Neural progenitor cell (in vitro differentiated cells): ENCODE measurements at places on chromosomes 2 and 18. TPM values are rescaled to one million over a fixed set of nuclear protein-coding genes. Genes with fewer than 3 reads are reported as not detected.
A peak's percentile ranks its signal among the peaks of the same experiment; 100 is the strongest.

DNA sequence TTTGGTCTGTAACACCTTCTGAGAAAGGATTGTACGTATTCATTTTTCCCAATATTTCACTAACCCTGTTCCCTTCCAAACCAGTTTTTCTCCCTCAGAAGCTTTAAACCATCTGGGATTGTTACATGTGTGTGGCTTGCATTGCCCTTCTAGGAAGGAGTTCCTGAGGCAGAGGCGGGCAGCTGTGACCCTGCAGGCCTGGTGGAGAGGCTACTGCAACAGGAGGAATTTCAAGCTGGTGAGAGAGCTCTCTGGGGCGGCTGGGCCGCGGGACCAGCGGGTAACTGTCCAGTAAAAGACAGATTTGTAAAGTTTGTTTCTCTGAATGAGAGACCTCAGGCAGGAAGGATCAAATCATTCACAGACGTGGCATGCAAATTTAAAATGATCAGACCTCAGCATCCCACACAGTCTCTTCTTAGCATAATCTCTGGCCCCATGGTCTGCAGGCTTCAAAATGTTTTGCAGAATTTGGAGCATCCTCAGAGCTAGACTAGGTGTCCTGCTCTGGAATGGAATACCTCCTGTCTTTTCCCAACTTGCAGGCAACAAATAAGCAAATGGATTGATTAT is 40.2 kb upstream of the GPR17 start:
- no peak overlapping the region for H3K27ac ChIP-seq
- no peaks in the 10 kb centered on the region for H3K36me3 ChIP-seq
- no peaks in the 10 kb centered on the region for H3K27me3 ChIP-seq
- no peaks in the 10 kb centered on the region for H3K4me1 ChIP-seq
- no peak overlapping the region for H3K4me3 ChIP-seq

- no peak for DNase-seq
- H3K27ac ChIP-seq = no peak overlapping the region
- H3K27me3 ChIP-seq = peaks cover 47% of the 10 kb centered on the region
- peaks cover 3% of the 10 kb centered on the region for H3K4me1 ChIP-seq
- no peaks in the 10 kb centered on the region for H3K36me3 ChIP-seq
Observed at GRCh38 chr2:10906926-10907625, 4.7 kb upstream of the KCNF1 start.

DNA sequence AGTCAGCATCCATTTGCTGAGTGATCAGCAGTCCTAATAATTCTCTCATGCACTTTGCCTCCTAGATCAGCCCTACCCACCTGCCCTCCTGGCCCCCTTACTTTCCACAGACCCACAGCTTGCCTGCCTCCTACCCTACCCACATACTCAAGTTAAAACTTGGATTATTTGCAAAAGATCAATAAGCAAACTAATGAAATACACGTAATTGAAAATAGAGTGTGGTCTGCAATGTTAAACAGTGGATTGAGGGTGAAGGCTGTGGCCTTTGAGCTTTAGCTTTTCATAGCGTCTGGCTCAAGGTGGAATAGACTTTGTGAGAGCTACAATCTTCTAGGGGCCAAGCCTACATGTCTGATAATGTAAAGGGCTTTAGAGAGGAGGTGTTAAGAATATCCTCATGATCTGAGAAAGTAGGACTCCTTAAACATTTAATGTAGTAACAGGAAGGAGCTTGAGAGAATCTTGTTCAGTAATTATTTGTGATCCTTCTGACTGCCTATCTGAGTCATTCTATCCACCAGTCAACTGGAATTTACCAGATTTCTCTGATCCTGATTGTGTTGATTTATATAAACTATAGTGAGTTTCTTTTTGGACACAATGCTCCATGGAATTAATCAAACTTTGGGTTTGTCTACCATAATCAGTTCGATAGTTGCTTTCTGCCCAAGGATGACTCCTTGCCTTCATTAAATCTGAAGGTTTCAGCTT is 310.0 kb downstream of the HRH4 start:
- no peak for DNase-seq
- H3K4me3 ChIP-seq = no peak overlapping the region
- no peak overlapping the region for H3K27ac ChIP-seq
- H3K36me3 ChIP-seq = no peaks in the 10 kb centered on the region

DNA sequence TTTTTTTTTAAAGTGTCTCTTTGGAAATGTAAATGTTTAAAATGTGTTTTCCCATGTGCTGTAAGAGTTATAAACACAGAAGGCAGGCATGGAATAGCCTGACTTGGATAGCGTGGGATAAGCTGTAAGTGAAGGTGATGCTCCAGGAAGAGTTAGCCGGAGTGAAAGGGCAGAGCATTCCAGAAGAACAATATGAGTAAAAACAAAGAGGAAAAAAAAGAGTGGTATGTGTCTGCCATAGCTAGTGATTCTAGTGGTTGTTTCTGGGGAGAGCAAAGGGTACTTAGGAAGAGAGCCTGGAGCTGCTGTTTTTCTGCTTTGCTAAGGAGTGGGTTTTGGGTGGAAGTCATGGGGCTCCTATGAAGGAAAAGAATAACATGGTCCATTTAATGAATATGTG is 126.9 kb upstream of the DLGAP1 start:
- H3K4me1 ChIP-seq = peaks cover 14% of the 10 kb centered on the region
- H3K27me3 ChIP-seq = no peaks in the 10 kb centered on the region

- no peak overlapping the region for H3K27ac ChIP-seq
- H3K27me3 ChIP-seq = no peaks in the 10 kb centered on the region
- H3K36me3 ChIP-seq = no peaks in the 10 kb centered on the region
- H3K4me1 ChIP-seq = no peaks in the 10 kb centered on the region
- DNase-seq = no peak
Observed at GRCh38 chr2:197300139-197300538, 10.4 kb downstream of the ANKRD44 start.

The ZSWIM2 gene
- 0.39 TPM in 1 of 2 replicates, not detected in the other for total RNA-seq

The GLI2 gene
- total RNA-seq = 9.4 and 39.6 TPM in 2 replicates

- peaks cover 34% of the 10 kb centered on the region for H3K36me3 ChIP-seq
- H3K4me1 ChIP-seq = no peaks in the 10 kb centered on the region
- no peak for DNase-seq
- H3K27me3 ChIP-seq = no peaks in the 10 kb centered on the region
Observed at GRCh38 chr18:13107074-13107473, 111.5 kb upstream of the LDLRAD4 start.

DNA sequence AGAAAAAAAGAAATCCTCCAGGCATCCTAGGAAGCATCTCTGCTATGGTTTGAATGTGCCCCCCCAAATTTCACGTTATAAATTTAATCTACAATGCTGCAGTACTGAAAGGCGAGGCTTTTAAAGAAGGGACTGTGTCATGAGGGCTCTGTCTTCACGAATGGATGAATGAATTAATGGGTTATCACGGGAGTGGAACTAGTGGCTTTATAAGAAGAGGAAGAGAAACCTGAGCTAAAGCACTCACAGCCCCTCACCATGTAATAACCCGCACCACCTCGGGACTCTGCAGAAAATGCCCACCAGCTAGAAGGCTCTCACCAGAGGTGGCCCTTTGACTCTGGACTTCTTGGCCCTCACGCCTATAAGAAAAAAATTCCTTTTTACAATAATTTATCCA is 27.6 kb downstream of the RNU4ATAC start:
- H3K36me3 ChIP-seq = no peaks in the 10 kb centered on the region
- H3K27ac ChIP-seq = no peak overlapping the region
- no peak overlapping the region for H3K4me3 ChIP-seq

- peaks cover 28% of the 10 kb centered on the region for H3K4me1 ChIP-seq
- H3K27ac ChIP-seq = no peak overlapping the region
Observed at GRCh38 chr18:48889981-48890762, 60.6 kb downstream of the SMAD7 start.

The FSIP2 gene
- 12.7 and 15.9 TPM in 2 replicates for total RNA-seq

- no peak for DNase-seq
- no peak overlapping the region for H3K27ac ChIP-seq
- no peaks in the 10 kb centered on the region for H3K36me3 ChIP-seq
- H3K27me3 ChIP-seq = no peaks in the 10 kb centered on the region
- H3K4me3 ChIP-seq = no peak overlapping the region
- no peaks in the 10 kb centered on the region for H3K4me1 ChIP-seq
Observed at GRCh38 chr2:37415128-37415820, 70.8 kb downstream of the QPCT start.

DNA sequence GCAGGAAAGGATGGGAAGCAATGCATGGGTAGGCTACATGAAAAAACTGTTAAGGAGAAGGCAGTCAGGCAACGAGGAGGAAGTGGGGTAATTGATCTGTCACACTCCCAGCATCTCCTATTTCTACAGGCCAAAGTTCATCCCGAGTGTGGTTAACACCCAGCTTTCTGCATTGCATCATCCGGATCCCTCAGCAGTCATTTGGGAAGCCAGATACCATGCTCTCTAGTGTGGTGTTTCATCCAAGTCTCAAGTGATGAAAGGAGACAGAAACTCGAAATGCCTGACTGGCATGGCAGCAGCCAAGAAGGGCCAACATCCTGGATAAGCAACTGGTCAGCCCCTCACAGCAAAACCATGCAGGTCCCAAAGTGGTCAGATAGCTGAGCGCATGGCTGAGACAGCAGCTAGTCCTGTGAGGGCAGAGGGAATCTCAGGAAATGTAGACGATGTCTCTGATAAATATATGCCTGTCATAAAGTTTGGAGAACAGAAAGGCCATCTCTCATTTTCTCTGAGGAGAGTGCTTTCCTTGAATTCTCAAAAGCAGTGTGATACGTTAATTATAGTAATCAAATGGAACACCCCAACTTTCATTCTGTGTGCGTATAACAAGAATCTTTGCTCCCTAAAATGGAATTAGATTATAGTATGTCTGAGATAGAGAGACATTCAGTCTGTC is 24.8 kb upstream of the HNRNPA3 start:
- no peaks in the 10 kb centered on the region for H3K4me1 ChIP-seq
- H3K4me3 ChIP-seq = no peak overlapping the region
- no peaks in the 10 kb centered on the region for H3K27me3 ChIP-seq
- H3K27ac ChIP-seq = no peak overlapping the region
- no peak for DNase-seq

GRCh38 chr2:47519604-47520301 is 116.8 kb downstream of the MSH2 start:
- H3K4me1 ChIP-seq = peaks cover 37% of the 10 kb centered on the region
- H3K4me3 ChIP-seq = no peak overlapping the region
- no peaks in the 10 kb centered on the region for H3K36me3 ChIP-seq
- no peaks in the 10 kb centered on the region for H3K27me3 ChIP-seq
- peak; percentile 53 for DNase-seq

DNA sequence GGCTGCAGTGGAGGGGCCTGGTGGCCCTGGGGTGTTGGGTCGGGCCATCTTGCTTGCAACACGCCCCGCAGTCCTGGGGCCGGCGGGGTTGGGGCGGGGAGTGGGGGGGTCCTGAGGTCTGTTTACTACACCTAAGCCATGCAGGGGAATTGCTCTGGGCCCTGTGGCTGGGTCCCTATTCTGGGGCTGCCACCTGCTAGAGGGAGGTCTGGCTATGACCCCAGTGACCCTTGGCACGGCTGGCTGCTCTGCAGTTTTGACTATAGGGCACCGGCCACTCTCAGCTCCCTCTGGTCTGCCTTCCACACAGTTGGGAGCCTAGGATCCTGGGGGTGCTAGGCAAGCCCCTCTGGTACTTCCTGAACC is 170.6 kb upstream of the GLI2 start:
- DNase-seq = no peak
- no peak overlapping the region for H3K4me3 ChIP-seq
- no peaks in the 10 kb centered on the region for H3K36me3 ChIP-seq
- H3K27ac ChIP-seq = no peak overlapping the region
- H3K27me3 ChIP-seq = peaks cover 9% of the 10 kb centered on the region
- peaks cover 17% of the 10 kb centered on the region for H3K4me1 ChIP-seq

GRCh38 chr18:40056079-40056692 is 1898.8 kb upstream of the PIK3C3 start:
- H3K4me3 ChIP-seq = no peak overlapping the region
- no peaks in the 10 kb centered on the region for H3K36me3 ChIP-seq
- no peaks in the 10 kb centered on the region for H3K4me1 ChIP-seq
- H3K27me3 ChIP-seq = no peaks in the 10 kb centered on the region

DNA sequence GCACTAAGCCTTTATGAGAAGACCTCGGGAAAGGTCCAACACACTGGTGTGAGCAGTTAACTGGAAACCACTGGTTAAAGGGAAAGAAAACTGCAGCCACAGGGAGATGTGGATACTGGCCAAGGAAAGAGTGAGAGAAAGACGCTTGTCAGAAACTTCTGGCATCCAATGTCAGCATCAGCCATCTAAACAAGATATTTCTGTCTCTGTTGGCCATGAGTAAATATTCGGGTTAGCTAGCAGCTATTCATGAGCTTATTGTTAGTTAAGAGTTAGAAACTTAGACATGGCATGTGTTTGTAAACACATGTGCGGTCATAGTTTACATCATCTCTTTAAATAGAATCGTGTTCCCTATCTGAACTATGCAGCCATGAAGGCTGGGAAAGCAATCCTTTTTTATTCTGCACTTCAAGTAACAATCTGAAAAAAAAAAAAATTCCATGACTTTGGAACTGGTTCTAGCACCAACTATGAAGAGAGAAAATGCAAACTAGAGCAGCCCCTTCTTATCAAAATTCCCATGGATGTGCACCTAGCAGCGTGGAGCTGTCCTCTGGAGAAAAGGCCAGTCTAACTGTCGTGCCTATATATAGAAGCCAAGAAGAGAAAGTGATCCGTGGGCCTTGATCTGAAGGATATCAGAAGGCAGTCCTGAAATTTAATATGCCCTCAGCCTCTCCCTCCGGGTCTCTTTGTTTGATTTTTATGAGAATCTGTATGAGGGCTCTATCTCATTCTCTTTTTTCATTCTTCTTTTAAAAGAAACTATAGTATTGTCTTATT is 84.0 kb upstream of the RFX8 start:
- H3K27me3 ChIP-seq = no peaks in the 10 kb centered on the region
- H3K36me3 ChIP-seq = no peaks in the 10 kb centered on the region
- DNase-seq = no peak
- no peaks in the 10 kb centered on the region for H3K4me1 ChIP-seq
- no peak overlapping the region for H3K27ac ChIP-seq

The MTA3 gene
- 94.0 and 117 TPM in 2 replicates for total RNA-seq

DNA sequence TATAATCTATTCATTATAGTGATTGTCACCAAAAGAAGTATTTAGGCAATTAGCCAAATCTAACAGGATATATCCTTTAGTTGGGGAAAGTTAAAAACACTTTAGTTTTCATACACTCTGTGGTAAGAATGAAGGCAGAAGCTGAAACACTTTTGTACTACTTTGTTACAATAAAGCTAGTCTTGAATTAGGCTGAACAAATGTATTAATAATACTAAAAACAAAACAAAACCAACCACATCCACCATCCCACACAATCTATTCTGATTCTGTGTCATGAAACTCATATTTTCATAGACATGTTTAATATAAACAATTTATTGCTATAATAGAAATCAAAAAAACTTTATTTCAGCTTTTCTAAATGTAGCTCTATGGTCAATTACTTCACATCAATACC is 508.8 kb downstream of the ZEB2 start:
- H3K4me3 ChIP-seq = no peak overlapping the region
- no peak overlapping the region for H3K27ac ChIP-seq
- no peaks in the 10 kb centered on the region for H3K27me3 ChIP-seq
- DNase-seq = no peak
- no peaks in the 10 kb centered on the region for H3K36me3 ChIP-seq
- peaks cover 9% of the 10 kb centered on the region for H3K4me1 ChIP-seq
